Esophagus muscularis mucosa (tissue), 4 donors: ENCODE measurements at places on chromosomes 13 and 19. TPM values are rescaled to one million over a fixed set of nuclear protein-coding genes. Genes with fewer than 3 reads are reported as not detected.

The ZNF546 gene
- 5.1 TPM for total RNA-seq

The ATP8A2 gene
- 0.42 TPM for total RNA-seq

The C19orf81 gene
- 1.1 TPM for total RNA-seq

The GSX1 gene
- not detected for total RNA-seq

- DNase-seq: peak; percentile 94
Observed at GRCh38 chr19:50679177-50680125, 30.2 kb downstream of the C19orf81 start.

- DNase-seq: no peak
Observed at GRCh38 chr13:20160306-20161274, at the start of gene GJA3. GJA3 (minus strand) TSS chr13:20161052; CDS start chr13:20143288, 17,764 bp downstream.

DNA sequence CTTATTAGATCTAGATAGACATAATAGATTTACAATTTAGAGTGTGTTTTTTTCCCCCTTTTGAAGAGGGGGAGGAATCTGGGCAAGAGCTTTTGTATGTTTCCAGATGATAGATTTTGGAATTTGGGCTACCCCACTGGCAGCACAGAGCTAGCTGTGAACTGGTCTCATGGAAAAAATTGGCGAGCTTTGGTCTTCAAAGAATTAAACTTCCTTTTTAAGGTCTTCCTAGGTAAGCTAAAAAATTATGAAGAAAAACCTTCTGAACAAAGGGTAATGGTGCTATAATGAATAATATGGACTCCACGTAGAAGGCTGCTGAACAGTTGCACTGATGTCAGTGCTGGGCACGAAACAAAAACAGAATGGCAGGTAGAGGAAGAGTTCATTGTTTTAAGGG lies 109.3 kb downstream of the ZIC5 start:
- DNase-seq: no peak

GRCh38 chr13:113369881-113370280 lies 6.0 kb upstream of the GRTP1 start:
- DNase-seq: no peak

- DNase-seq: no peak
Observed at GRCh38 chr13:62309904-62310303, 894.3 kb upstream of the PCDH20 start.

- no peak for DNase-seq
Observed at GRCh38 chr13:82747958-82748357, 1134.3 kb downstream of the SLITRK1 start.

DNA sequence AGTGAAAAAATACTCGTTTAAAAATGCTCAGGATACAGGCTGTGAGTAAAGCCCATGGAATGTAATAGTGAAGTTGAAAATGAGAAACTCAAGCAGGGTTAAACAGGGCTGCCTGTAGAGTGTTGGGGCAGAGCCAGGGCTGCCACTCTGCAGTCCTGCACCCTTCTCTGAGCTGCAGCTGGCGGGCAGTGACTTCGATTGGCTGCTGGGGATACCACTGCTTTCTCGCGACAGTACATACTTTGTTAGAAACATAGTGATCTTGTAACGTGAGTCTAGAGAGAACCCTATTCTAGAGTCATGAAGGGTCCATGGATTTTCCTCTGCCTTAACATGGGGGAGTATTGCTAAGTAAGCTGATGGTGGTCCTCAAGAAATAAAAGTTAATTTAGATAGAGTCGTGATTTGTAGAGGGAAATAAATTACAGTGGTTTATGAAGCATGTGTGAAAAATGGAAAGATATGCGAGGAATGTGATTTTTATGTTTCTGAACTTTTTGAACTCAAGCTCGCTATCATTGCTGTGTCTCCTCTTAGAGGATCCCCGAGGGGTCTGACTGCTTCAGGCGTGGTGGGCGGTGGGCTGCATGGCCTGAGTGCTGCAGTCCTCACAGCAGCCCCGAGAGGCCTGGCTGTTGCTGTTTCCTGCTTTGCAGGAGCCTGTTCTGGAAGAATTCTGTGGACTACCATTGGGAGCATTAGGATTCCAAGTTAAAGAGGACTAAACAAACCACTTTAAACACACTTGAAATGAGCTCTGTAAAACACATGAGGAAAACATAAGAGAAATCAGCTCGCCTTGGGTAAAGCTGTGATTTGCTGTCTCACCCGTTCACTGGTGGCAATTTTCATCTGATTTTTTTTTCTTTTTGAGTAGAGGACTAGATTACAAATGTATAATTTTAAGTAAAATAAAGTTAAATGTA lies 95.7 kb downstream of the ARHGEF7 start:
- no peak for DNase-seq

GRCh38 chr19:56839652-56840450 lies 675 bp downstream of the PEG3 start:
- DNase-seq: peak; percentile 96

DNA sequence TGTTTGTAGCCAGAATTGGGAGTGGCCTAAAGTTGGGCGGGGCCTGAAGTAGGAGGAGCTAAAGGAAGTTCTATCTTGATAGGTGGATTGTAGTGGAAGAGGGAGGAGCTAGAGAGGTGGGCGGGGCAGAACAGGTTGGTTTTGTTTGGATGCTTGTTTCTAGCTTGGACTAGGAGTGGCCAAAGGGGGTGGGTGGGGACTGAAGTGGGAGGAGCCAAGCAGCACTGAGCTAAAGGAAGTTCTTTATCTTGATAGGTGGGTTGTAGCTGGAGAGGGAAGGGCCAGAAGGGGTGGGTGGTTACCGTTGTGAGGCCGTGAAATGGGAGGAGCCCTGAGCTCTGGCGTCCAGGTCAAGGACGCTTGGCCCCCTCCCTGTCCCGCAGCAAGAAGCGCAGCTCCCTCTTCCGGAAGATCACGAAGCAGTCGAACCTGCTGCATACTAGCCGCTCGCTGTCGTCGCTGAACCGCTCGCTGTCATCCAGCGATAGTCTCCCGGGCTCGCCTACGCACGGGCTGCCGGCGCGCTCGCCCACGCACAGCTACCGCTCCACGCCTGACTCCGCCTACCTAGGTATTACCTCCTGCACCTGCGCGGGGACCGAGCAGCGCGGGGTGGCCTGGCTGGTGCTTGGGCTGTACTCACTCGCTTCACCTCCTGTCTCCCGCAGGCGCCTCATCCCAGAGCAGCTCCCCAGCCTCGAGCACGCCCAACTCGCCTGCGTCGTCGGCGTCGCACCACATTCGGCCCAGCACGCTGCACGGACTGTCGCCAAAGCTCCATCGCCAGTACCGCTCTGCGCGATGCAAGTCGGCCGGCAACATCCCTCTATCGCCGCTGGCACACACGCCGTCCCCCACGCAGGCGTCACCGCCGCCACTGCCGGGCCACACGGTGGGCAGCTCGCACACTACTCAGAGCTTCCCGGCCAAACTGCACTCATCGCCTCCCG lies 8.0 kb downstream of the DNASE2 start:
- DNase-seq: no peak
